ENCODE measurements at places on chromosomes 3 and 15.

DNA sequence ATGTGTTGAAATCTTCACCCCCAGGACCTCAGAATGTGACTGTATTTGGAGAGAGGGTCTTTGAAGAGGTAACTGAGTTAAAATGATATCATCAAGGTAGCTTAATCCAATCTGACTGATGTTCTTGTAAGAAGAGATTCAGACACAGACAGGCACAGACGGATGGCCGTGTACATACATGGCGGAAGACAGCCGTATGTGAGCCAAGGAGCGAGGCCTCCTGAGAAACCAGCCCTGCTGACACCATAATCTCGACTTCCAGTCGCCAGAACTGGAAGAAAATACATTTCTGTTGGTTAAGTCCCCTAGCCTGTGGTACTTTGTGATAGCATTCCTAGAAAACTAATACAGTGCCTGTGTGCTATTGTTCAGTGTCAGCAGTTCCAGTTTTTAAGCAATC is 73.6 kb downstream of the APBA2 start:
- DNase-seq, result no peak

DNA sequence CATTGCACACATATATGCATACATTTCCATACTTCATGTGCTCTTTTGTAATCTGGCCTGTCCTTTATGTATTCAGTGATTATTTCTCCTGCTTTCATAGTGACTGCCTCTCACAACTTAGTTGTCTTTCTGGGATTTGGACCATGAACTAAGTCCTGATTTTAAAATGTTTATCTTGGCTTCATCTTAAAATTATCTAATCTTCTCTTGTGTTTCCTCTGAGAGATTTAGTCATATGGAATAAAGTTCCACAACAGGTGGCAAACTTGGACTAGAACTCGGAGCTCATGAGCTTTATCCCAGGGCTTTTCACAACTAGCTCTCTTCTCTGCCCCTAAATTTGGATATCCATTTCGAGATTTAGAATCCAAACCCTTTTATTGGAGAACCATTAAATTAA is 44.3 kb downstream of the U2SURP start:
- DNase-seq, result no peak

- no peak for DNase-seq
Measured at GRCh38 chr15:87604857-87605446, 651.6 kb downstream of the NTRK3 start.

GRCh38 chr15:28936481-28936881 is 50.7 kb downstream of the APBA2 start:
- no peak for DNase-seq

- no peak for DNase-seq
Measured at GRCh38 chr3:180529778-180530177, 72.2 kb upstream of the TTC14 start.

GRCh38 chr15:68957696-68958095 is 27.4 kb downstream of the SPESP1 start:
- no peak for DNase-seq

DNA sequence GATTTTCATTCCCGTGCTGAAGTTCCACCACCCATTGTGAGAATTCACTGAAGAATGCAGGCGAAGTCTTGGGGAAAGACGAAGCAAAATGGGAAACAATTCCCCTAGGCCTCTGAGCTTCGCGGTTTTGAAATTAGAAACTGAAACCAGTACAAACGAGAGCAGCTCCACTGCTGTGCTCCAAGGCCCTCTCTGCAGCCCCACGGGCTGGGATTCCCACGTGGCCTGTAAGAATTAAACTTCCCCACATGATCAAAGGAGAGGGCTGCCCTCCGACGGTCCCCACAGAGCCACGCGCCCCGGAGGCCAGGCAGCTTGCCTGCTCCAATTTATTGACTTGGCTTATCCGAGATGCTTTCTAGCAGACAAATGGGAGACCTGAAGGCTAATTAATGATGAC is 144.0 kb downstream of the GREM1 start:
- no peak for DNase-seq

DNA sequence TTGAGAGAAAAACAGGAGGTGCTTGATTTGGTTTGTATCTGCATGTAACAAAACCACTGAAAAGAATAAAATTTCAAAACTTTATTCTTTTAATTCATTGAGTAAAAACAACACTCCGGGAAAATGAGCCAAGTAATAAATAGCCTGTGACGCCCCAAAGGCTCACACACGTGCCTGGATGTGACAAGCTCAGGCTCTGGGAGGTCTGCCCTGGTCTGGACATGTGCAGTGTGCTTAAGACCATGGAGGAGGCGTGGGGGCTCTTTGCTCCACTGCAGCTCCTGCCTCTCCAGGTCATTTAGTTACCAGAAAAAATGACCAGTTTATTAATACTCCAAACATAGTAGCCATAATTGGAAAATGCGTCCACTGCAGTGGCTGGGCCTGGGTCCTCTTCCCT is 8.6 kb upstream of the NME9 start:
- no peak for DNase-seq

DNA sequence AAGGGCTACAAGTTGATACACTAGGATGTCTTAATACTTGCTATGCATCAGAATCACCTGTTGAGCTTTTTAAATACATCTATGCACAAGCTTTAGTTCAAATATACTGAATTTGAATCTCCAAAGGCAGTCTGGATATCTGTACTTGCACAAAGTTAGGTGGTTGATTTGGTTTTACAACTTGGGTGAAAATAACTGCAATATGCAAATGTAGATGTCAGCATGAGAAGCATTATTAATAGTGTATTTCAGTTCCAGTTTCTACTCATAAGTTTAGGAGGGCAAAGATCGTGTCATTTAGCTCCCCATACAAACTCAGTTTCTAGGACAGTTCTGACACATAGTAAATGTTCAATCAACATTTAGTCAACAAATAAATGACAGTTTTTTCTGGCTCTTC is 25.6 kb downstream of the IQCB1 start:
- DNase-seq, result no peak

DNA sequence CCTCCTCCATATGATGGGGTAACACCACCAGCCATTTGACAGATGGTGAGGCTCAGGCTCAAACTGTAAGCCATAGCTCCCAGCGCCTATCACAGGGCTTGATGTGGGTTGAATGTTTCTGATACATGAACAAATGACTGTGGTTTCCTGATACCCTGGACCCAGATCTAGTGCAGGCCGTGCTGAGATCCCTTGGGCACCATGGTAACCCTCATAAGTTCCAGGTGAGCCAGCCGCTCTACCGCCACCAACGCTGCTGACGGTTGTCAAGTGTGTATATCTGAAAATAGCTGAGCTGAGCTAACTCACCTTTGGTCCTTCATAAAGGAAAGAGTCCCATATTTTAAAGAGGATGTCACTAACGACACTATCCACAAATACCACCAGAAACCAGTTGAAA is 74.5 kb downstream of the TBC1D2B start:
- DNase-seq, result no peak

Measured in stimulated activated CD8-positive, alpha-beta memory T cell treated with anti-CD3 and anti-CD28 coated beads, Interleukin-15, amount 100 ng/mL, for 1 hour (primary cell).